ENCODE measurements at places on chromosomes 13 and 19.
A peak's percentile ranks its signal among the peaks of the same experiment; 100 is the strongest.

DNA sequence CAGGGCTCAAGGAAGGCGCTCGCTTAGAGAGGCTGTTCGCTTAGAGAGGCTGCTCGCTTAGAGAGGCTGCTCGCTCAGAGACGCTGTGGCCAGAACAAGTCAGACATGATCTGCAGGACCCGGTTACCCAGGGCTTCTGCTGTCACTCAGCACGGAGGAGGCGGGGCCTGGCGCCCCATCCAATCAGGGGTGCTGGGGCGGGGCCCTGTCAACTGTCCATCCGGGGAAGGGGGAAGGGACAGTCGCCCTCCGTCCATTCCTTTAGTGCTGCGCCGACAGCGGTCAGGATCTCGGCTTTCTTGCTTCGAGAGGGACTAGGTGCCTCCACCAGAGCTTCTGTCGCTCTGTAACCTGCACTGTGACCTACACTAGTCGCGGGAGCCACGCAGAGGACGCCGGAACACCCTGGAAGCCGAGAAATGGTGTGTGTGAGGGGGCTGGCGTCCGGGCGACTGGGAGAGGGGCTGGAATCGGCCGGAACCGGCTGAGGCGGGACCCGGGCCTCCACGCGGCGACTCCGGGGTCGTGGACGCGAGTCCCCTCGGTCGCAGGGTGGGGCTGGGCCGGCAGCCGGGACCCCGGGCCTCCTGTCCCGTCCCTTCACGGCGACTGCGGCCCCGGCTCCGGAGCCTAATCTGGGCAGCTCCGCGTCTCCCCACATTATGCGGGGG is at the start of gene ZNF440:
TSS of gene ZNF440 (plus strand) at position 245 of the 671 bp plus-strand sequence. CDS start at position 420, 175 bp downstream.
- DNase-seq = peak; percentile 95

- DNase-seq = no peak
Measured at GRCh38 chr19:55486043-55486970, 1.3 kb downstream of the NAT14 start.

- no peak for DNase-seq
Measured at GRCh38 chr13:57787058-57787791, 155.7 kb downstream of the PCDH17 start.

GRCh38 chr19:5013761-5014160 is 44.8 kb downstream of the KDM4B start:
- DNase-seq = no peak

DNA sequence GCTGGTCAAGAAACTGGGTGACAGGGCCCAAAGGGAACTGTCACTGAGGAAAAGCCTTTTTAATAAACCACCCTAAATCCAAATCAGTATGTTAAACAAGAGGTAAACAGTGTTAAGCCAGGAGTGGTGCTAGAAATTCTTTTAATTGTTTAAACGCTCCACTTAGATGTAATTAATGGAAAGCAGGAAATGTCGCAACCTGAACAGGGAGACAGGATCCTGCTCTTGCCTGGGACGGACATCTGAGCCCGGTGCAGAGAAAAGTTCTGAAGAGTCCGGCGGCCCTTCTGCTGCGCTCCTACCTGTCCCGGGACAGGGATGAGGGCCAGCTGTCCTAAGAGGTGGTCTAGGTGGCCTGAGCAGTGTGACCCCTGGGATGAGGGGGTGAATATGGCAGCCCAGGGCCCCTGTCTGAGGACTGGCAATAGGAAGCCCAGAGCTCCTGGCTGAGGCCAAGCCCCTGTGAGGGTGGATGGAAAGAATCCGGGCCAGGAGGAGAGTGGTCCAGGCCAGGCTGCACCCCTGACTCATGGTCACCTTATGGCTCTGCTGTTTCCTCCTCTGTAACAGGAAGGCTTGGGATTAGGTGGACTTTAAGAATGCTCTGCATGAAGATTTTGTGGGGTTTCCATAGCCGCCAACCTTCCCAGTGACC is 112.8 kb upstream of the GJB6 start:
- no peak for DNase-seq

All from Kasumi-1 (cell line).